Gastrocnemius medialis (tissue), 4 donors: ENCODE measurements at places on chromosomes 16 and 17.

DNA sequence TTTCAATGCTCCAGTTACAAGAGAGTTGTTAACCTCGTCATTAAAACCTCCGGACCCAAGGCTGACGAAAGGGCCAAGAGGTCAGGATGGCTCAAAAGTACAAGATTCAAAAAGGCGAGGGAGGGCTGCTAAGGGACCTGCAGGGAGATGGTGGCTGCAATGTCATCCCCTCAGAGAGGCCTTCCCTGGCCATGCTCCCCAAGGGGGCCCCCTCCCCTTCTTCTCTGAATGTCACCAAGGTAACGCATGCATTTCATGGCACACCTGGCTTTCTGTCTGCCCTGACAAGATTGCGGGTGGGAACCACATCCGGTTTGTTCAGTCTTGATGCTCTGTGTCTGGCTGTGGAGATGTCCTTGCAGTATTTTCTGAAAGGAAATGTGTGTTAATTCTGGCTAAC, 89.9 kb downstream of the C16orf78 start:
- DNase-seq: no peak

DNA sequence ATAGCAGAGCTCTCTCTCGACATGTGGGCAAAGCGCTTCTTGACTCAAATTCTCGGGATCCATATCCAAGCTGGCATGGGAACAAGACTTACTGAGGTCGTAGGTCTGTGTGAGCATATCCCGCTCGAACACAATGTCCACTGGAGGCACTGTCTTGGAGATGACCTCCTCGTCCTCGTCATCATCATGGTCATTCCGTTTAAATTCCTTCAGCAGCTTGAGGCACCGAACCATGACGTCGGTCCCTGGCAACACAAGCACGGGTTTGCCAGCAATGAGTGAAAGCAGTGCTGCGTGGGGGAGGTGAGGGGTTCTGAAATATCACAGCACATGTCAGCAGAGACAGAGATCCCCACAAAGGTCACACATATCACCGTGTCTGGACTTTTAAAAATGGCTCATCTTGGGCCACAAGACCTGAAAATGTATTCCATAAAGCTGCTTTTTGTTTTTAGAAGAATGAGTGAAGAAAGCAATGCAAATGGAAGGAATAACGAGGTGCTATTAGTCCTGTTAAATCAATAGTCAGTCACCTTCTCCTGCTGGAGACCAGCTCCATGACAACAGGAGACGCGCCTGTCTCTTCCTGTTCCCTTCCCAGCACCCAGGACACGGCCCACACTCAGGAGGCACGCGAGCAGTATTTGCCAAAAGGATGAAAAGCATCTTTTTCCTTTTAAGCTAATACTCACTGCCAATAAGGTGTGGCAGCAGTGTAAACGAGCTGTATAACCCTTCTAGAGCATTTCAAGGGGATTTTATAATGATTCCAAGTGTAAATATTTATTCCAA, 37.9 kb downstream of the GTF3C1 start:
- DNase-seq: peak; percentile 66

DNA sequence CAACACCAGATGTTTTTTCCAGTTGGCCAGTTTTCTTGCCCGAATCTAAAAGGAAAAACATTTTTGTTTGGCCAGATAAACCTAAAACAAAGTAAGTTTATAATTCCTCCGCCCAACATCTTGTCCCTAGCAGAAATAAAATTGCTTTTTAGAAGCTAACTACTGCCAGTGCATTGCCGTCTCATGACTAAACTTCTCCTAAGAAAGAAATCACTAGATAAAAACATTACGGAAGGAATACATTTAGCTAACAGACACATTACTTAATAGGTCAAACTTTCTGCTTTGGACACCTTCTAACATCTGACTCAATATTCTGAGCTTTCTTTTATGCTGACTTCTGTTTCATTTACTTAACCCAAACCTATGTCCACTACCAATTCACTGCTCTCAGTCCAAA, 36.2 kb downstream of the FBXL20 start:
- DNase-seq: no peak

- no peak for DNase-seq
Measured at GRCh38 chr16:56163938-56164337, 27.4 kb upstream of the GNAO1 start.

DNA sequence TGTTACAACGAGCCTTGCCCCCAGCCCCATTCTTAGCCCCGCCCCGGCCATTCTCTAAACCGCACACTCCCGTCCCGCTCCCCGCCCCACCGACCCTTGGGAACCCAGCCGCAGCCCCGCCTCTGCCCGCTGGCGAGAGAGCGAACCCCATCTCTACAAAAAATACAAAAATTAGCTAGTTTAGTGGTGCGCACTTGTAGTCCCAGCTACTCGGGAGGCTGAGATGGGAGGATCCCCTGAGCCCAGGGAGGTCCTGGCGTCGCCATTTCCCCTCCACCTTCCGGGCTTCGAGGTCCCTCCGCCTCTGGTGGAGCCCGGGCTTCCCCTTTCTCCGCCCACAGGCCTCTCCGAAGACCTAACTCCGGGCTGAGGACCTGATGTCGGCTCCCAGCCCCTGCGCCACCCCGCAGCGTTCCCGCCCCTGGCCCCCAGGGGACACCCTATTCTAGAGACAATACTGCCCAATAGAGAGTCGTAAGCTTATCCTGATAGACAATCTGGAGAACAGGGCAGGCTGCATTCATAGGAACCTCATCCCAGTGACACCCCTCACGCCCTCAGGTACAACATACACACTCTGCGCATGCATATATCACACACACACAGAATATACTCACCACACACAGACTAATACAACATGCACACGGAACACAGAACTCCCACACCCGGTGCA, 480 bp upstream of the PROCA1 start:
- no peak for DNase-seq

DNA sequence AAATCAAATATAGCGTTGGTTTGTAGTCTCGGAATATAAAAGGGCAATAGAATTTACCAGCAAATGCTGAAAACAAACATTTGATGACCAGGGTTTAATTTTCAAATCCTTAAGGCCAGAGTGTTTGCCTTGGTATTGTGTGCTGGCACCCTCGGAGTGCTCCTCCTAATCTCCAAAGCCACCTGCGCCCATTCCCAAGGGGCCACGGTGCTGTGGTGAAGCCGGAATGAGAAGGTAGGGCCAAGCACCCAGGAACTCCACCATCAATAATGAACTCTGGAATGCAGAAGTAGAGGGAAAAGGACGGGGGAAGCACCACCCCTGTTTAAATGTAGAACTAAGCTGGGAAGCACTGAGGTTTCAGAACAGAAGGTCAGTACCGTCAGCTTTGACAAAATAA, 51.9 kb downstream of the COG7 start:
- DNase-seq: no peak

- DNase-seq: peak; percentile 32
Measured at GRCh38 chr16:4936991-4937781, at the start of gene PPL. Gene PPL (minus strand): TSS chr16:4937148. CDS start chr16:4937045, 103 bp downstream.

- no peak for DNase-seq
Measured at GRCh38 chr17:59093145-59093701, 13.5 kb downstream of the TRIM37 start.

DNA sequence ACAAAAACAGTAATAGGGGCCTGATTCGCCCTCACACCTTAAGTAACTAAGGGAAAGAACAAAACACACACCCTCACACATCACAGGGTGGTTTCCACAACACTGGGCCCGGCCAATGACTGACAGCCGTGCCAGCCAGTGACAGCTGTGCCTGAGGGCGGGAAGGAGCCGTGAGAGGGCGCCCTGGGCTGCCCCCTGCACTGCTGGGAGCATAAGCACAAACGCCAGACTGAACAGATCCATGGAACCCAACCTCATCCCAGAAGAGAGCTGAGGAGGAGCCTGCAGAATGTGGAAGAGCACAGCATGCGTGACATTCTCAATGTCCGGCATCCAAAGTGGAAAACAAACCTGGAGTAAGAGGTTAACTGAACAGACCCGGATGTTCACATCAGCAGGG, 16.0 kb downstream of the CSNK1D start:
- DNase-seq: no peak

DNA sequence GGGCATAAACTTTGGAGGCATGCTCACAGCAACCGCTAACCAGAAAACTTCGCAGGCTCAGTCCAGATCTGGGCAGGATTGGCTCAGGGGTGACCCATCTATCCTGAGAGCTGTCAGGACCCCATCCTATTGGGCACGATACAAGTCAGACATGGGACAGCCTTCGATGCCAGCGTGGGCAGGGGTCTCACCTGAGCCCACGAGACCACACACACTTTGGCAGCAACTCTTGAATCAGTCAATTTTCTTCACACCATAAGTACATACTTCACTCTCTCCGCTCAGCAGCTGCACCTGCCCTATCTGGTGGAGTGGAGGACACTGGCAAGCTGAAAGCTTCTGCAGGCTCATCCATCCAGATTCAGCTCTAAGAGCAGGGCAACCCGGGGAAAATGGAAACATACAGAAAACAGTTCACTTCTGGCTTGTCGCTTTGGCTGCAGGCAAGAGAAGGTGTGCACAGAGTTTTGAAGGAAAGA, 48.3 kb downstream of the ZFHX3 start:
- DNase-seq: no peak

- DNase-seq: no peak
Measured at GRCh38 chr17:2947996-2948550, 115.3 kb downstream of the OR1D5 start.

GRCh38 chr17:52136166-52136565, 22.3 kb downstream of the CA10 start:
- DNase-seq: no peak

DNA sequence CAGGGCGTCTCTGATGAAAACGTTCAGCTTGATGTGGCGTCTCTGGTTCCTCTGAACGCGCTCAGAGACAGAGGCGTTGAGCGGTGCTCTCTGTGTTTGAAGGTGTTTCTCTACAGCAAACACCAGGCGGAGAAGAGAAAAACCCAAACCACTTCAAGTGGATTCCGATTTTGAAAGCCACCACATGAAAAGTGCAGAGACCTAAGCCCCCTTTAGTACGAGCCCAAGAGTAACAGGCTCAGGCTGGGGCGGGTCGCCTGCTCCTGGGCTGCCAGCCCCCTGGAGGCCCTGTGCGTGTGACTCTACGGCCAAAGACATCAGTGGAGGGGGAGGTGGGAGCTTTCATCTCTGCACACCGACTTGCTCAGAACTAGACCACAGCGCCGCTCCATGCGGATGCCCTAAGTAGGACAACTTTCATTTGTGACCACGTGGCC, 328.4 kb downstream of the MAF start:
- no peak for DNase-seq

GRCh38 chr16:89920723-89921122, 2.1 kb downstream of the MC1R start:
- DNase-seq: no peak

- DNase-seq: no peak
Measured at GRCh38 chr16:19375561-19376158, 42.0 kb upstream of the TMC5 start.

DNA sequence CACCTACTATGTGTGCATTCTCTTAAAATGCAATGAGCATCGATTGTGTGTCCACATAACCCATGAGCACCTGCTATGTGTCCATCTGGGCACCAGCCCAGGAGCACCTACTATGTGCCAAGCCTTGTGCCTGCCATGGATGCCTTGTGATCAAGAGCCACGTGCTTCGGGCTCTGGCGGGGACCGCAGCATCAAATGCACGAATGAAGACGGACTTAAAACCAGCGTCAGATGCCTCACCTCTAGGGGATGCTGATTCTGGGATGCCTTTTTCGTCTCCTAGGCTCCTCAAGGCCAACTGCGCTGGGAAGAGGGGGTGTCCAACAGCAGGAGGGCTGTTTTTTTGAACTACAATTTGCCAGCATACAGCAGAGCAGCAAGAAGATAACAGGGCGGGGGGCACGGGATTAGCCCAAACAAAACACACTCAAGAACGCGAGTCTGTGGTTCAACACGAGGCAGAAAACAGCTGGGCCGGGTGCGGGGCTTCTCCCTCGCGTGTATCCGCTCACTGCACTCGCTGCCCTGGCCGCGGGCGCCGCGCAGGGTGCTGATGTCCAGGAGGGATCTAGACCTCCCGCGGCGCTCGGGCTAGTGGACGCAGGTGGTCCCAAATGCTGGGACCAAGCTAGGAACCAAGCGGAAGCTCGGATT, 1.2 kb upstream of the GLIS2 start:
- no peak for DNase-seq

DNA sequence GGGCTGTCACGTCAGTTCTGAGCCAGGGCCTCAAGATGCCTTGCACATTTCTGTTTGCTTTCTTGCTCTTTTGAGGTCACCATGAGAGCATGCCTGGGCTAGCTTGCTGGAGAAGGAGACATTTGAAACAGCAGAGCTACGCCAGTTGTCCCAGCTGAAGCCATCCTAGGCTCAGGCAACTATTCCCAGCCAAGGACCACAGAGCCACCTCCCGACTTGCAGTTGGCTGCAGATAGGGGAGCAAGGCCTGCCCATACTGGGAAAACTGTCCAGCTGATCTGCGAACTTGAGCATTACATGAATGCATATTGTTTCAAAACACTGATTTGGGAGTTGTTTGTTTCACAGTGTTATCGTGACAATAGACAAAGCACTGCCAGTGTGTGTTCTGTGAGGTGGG, 340.8 kb downstream of the XYLT1 start:
- no peak for DNase-seq

GRCh38 chr17:50280068-50280467, 5.8 kb downstream of the TMEM92 start:
- no peak for DNase-seq

DNA sequence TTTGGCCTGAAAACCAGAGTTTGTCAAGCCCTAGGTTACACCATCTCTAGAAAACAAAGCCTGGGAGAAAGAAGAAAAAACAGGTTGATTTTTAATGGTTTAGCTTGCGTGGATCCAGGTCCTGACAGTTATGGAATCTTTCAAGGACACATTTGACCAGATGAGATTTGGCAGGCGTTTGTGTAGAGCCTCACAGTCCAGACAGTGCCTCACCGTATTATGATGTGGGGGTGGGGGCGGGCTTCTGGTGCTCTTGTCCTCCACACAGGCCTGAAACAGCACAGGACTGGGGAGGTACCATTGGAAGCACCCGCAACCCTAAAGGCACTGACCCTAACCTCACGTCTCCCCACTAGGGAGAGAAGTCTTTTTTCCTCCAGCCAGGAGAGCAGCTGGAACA, 19.6 kb downstream of the MVP start:
- DNase-seq: no peak
